BE2C (cell line): ENCODE measurements at places on chromosomes 6 and 20.

DNA sequence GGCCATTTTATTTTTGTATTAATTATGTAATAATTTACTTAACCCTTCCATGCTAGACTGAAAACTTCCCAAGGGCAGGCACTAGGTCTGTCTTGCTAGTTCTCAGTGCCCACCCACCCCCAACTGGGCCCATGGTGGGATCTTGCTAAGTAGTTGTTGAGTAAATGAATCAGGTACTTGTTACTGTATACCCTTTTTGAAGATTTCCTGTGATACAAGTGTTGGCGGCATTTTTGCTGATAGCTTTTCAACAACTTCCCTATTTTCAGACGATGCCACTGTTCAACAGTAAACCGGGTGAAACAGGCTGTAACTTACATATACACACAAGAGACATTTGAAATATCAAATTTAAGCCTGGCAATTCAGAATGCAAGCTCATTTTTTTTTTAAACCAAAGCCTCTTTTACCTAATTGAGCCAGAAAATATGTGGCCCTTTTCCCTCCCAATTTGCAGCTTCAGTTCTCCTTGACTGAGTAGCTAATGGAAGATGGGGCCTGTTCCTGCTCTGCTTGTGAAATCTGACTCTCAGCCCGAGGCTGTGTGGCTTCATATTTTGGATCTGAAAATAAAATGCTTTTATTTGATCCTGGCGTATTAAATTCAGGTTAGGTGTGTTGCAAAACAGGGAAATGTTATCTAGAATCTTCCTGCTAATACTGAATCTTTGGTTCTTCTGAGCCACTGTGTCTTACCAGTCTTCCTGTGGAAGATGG, 288.3 kb downstream of the NRN1 start:
- DNase-seq, result no peak

DNA sequence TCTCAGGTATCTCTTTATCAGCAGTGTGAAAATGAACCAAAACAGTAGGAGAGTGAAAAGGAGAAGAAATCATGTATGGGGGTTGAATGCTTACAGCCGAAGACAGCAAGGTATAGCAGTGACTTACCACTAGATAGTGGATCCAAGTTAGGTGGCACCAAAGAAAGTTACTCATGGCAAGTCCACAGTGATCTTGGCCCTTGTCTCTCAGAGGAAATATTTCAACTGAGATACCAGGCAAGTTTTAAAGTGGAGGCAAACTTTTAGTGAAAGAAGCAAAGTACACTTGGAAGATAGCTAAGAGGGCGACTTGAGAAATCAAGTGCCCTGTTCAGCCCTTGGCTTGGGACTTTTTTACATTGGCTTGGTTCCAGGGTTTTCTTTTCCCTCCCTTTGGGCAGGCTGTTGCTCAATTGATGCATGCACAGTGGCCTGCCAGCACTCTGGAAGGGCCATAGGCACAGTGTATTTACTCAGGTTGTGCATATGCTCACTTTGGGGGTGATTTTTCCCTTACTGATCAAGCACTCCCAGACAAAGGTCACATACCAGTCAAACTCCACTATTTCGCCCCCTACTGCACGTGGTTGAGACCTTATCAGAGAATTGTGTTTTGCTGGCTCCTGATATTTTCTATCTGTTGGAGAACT, 329.5 kb upstream of the KHDRBS2 start:
- no peak for DNase-seq

- peak; percentile 43 for DNase-seq
Measured at GRCh38 chr20:8389381-8390036, 257.4 kb downstream of the PLCB1 start.

DNA sequence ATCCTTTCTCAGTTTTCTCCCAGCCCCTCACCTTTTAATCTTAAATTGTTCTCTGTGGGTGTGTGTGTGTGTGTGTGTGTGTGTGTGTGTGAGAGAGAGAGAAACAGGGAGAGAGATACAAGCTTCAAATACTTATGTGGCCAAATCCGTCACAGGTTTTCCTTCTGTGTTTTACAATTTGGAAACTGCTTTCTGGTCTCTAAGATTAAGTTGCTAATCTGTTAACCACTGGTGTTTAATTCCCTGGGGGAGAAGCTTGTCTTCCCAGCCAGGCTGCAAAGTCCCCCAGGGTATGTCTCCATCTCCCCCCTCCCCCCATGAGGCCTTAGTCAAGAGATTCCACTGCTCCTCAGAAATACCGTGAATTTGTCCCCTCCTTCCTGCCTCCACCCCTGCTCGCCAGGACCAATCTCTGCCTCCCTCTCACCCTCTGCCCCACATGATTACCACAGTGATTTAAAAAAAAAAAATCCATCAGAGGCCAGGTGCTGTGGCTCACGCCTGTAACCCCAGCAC, 49.0 kb downstream of the RIPOR3 start:
- no peak for DNase-seq

DNA sequence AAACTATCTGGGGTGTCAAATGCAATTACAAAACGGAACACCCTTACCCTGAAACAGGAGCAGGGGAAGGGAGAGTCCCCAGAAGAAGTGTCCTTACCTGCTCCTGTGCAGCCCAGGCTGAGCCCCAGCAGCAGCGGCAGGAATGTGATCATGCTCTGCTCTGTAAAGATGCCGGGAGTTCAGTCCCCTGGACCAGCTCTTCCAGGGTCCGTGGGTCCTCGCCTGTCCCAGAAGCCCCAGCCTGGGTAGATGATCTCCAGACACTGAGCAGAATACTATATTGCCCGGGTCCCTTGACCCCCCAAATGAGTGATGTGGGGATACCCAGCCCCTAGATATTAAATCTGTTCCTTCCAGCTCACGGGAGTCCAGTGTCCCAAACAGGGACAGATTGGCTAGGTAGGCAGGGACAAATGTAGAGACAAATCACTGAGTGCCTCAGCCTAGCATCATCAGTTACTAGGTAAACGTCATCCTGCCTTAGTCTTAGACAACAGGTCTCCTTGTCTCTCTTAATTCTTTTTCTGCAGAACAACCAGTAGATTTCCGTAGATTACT, at the start of gene HLA-DMB:
Gene HLA-DMB (minus strand): TSS at position 373 of the 558 bp plus-strand sequence. CDS start 221 bp downstream, at position 152.
- no peak for DNase-seq

- DNase-seq, result no peak
Measured at GRCh38 chr6:3165631-3166534, 8.5 kb upstream of the TUBB2A start.

DNA sequence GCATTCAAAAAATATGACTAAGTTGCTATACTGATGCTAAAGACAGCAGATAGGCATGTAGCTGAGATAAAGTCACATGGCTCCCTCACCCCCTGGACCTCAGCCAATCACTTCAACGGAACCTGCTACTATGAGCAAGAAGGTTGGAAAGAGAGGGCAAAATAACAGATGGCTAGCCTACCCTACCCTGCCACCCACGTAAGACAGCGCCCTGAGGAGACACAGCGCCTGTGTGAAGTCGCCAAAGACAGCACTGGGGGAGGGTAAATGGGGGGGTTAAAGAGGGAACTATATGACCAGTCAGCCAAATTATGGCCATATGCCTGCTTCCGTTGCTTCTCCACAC, 163.2 kb downstream of the RALGAPA2 start:
- DNase-seq, result peak; percentile 24

GRCh38 chr6:110329348-110329713, 28.8 kb downstream of the METTL24 start:
- DNase-seq, result no peak

- no peak for DNase-seq
Measured at GRCh38 chr20:24773751-24774201, 175.3 kb upstream of the CST7 start.

DNA sequence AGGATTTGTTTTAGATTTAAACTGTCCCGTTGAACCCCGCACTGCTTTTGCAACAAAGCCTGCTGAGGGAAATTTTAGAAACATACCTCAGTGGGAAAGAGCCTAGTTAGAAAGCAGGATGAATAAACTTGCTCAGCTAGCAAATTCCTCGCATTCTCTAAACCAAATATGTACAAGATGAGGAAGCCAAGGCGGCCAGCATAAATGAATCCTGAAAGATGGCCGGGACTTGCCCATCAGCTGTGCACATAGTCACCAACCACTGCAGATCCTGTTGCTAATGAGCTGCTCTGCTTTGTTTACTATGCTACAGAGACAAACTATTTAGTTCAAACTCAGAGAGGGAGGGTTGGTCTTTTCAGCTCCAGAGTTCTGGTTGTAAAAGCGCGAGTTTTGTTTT, 49.0 kb downstream of the TMEM170B start:
- no peak for DNase-seq

- DNase-seq, result no peak
Measured at GRCh38 chr20:50580842-50581544, 70.8 kb downstream of the PTPN1 start.

- DNase-seq, result no peak
Measured at GRCh38 chr6:135904666-135905065, 53.2 kb downstream of the PDE7B start.

DNA sequence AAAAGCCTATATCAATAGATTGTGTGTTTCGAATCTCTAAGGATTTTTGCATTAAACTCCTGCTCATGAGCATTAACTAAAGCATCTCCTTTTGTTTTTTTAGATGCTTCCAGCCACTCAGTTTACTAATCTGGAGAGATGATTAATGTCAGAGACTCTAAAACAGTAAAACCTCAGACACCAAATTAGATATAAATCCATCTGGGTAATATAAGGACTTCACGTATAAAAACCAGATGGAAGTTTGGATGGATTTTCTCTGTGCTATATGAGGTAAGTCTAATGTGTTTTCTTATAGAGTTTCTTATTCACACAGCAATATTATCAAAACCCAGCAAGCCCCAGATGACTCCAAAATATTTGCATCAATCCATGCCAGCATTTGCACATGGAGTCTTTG, 137.2 kb downstream of the SYNE1 start:
- no peak for DNase-seq

GRCh38 chr6:1287103-1287591, 24.8 kb upstream of the FOXQ1 start:
- no peak for DNase-seq

- DNase-seq, result no peak
Measured at GRCh38 chr6:140546640-140547039, 1172.2 kb upstream of the CITED2 start.

DNA sequence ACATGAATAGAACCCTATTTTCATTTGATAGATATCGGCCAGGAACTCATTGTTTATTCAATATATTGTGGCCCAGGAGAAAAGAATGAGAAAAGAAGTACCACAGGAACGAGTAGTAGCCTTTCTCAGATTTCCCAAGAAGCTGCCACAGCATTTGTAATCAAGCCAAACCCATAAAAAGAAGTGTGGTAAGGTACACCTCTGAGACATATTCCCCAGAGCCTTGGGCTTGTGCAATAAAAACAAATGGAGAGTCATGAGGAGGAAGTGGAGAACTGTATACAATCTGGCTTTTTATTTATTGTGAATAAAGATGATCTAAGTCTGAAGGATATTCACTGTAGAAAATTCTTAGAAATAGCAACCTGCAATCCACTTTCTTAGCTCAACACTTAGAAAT, 36.7 kb downstream of the KIF6 start:
- DNase-seq, result no peak

GRCh38 chr6:56757588-56757984, 114.9 kb upstream of the DST start:
- DNase-seq, result no peak

- no peak for DNase-seq
Measured at GRCh38 chr20:23393996-23394775, 27.1 kb downstream of the NAPB start.

DNA sequence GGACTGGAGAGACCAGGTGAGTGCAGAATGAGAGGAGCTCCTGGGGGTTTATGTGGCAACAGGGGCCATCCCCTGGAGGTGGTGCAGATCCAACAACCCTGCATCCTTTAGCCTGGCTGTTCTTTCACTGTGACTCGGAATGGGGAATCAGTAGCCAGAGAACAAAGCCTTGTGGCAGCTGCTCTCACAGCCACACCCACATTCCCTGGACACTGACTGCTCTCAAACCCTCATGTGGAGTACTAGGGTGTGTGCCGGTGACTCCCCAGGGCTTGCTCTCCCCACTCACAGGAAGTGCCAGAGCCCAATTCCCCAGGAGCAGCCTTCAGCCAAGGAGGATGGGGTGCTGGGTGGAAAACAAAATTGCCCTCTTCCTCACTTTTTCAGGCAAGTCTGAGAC, 30.2 kb upstream of the GGTLC1 start:
- DNase-seq, result no peak

DNA sequence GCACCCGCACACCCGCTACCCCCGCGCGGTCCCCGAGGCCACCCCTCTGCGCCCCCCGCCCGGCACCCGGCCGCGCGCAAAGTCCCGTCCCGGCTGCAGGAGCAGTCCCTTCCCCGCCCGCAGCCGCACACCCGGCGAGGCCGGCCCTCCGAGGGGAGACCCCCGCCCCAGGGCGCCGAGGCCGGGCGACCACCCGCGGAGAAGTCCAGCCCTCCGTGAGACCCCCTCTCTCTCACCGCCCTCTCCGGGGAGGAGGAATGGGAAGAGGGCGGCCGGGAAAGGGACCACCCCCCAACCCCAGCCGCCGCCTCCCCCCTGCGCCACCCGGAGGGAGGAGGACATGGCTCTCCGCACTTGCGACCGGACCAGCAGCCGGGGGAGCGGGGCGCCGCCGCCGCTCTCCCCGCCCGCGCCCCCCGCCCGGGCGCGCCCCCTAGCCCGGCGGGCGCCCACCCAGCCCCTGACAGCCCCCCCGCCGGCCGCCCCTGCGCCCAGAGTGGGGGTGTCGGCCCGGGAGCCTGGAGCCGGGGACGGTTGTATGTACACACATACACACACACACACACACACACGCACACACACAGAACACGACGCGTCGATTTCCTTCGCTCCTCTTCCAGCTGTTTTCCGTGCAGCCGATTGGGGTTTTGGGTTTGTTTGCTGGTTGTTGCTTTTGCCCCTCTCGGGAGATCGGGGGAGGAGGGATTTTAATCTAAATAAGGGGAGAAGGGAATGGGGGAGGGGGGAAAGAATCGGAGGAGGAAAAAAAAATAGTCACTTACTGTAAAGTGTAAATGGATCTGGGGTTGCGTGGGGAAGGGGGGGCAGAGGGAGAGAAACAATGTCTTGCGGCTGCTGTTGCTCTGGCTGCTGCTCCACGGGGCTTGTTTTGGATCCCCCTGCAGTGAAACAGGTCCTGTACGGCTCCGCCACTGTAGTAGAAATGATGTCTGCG, at the start of gene ATXN1:
Gene ATXN1 (minus strand): TSS at position 945 of the 955 bp plus-strand sequence.
- peak; percentile 54 for DNase-seq

DNA sequence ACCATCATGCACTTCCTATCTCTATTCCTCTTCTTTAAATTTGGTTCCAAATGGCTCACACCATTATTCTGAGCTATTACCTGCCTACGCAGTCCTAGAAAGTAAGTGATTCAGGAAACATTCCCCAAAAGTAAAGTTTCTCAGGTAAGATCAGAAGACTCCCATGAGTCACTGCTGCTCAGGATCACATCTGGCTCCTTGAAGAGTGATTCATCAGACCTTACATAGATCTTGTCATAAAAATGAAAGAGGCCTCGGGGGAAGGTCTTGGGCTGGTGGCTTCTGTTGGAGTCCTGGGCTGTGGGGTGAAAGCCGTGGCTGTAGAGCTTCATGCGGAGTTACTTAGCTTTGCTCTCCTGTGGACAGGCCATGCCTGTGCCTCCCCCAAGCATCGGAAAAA, 35.9 kb downstream of the PLG start:
- no peak for DNase-seq

GRCh38 chr6:145015739-145016558, 719.4 kb downstream of the EPM2A start:
- DNase-seq, result no peak

GRCh38 chr20:56247954-56248782, at the start of gene MC3R:
TSS of gene MC3R (plus strand) at chr20:56248732. CDS start at chr20:56248844, 112 bp downstream.
- DNase-seq, result peak; percentile 56

GRCh38 chr6:7546896-7547295, 5.4 kb downstream of the DSP start:
- DNase-seq, result no peak

- DNase-seq, result no peak
Measured at GRCh38 chr20:24789877-24790276, 159.2 kb upstream of the CST7 start.
